ENCODE measurements at places on chromosomes 2 and 18. TPM values are rescaled to one million over a fixed set of nuclear protein-coding genes. Genes with fewer than 3 reads are reported as not detected.

GRCh38 chr2:106972782-106973181, 86.8 kb upstream of the ST6GAL2 start:
- no peak for DNase-seq

DNA sequence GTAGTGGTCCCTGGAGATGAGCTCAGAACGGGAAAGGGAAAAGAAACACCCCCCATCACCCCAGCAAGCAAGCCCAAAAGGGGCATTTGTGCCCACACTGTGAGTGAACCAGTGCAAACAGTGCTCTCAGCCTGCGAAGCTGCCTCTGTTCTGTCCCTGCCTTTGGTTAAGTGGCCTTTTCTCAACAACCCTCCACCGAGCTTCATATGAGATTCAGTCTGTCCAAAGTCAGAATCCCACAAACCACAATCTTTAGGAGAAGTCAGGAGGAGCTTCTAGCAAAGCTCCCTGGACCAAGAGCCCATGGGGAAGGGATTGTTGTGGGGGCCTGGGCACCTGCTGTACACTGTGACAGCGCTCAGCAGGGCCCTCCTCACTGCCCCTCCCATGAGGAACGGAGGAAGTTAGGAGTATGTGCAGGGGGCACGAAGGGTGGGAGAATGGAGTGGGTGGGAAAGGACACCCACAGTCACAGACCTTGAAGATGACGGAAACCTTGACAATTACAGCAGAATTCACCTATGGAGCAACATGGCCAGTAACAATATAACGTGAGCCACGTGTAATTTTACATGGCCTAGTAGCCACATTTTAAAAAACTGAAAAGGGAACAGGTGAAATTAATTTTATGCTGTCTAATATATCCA, 119.5 kb downstream of the SMAD7 start:
- DNase-seq, result no peak

GRCh38 chr2:21291426-21291825, 167.7 kb downstream of the TDRD15 start:
- DNase-seq, result no peak

DNA sequence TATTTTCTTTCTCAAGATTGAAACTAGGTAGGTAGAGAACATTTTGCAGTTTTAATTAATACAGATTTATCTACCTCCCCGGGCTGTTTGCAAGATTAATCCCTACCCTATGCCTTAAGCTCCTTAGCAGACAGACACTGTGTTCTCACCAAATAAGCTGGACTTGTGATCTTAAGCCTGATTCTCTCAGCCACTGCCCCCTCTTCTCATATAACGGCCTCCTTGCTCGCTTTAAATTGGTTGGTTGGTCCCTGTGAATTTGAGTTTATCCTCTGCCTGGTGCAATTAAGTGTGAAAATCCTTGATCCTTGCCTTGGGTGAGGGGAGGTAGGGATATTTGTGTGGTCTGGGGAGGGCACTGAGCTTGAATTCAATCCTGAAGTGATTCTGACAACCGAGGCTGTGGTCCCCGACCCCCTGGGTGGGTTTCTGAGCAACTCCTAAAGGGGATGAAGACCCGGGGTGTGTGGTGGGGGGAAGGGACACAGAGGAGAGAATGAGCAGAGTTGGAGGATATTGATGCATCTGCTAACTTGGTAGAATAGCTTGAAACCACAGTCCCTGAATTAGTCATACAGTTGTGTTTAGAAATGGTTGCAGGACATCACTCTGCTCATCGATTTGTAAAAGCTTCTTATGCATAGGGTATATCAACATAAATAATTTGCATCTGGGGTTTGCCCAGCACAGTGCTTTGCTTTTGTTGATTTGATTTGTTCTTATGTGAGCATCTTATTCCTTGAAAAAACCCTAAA, 36.9 kb upstream of the NCKAP5 start:
- no peak for DNase-seq

- no peak for DNase-seq
Observed at GRCh38 chr18:46378864-46379207, 274.7 kb downstream of the HAUS1 start.

COA5 gene
- polyA plus RNA-seq, result 83.0 TPM

SCN2A gene
- polyA plus RNA-seq, result 1.7 TPM

CRACDL gene
- 2.5 TPM for polyA plus RNA-seq

Measured in right renal cortex interstitium (tissue), 3 donors.